Muscle of arm (tissue), 14 donors: ENCODE measurements at places on chromosomes 1 and 21.
A peak's percentile ranks its signal among the peaks of the same experiment; 100 is the strongest.

- DNase-seq, result no peak
Observed at GRCh38 chr1:3465091-3465934, 10.8 kb downstream of the ARHGEF16 start.

GRCh38 chr1:202954057-202954745 is 3.9 kb downstream of the ADIPOR1 start:
- DNase-seq, result no peak

- DNase-seq, result no peak
Observed at GRCh38 chr1:227916655-227917054, 31.1 kb downstream of the WNT9A start.

- DNase-seq, result no peak
Observed at GRCh38 chr21:32325706-32326105, 27.1 kb downstream of the MRAP start.

GRCh38 chr1:220788900-220789299 is 2.2 kb downstream of the MTARC1 start:
- DNase-seq, result no peak

DNA sequence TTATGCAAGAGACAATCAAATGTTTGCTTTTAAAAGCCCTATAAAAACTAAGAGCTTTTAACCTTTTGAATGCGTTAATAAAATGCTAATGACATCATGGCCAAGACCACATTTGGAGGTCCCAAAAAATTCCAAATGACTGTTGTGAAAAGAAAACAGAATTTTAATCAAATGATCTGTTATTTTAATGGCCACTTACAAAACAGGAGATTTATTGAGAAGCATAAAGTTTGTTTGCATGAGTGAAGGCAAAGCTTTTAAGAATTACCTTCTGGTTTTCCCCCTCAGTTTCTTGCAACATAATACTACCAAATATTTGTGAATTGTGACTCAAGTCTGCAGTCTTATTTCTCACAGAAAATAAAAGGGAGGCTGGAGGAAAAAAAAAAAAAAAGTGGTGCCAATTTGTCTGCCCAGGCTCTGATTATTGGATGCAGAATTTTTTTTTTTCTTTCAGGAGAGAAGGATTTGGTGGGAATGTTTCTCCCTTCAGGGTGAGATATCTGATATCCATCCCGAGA is 60.7 kb downstream of the GORAB start:
- no peak for DNase-seq

DNA sequence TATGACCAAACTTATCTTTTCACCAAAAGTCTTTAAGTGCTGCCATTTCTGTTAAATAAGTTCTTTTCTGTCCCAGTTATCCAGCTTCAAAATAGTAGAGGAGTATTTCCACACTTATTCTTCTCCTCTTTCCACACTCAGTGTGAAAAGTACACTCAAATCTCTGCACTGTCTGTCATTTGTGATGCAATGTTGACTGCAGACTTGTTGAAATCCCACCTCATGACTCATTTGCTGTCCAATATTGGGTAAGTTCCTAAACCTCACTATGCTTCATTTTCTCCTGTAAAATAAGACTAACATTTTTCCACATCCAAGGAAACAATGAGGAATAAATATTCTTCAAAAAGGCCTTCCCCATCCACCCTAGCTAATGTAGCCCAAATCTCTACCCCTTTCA is 17.5 kb downstream of the LRRIQ3 start:
- no peak for DNase-seq

DNA sequence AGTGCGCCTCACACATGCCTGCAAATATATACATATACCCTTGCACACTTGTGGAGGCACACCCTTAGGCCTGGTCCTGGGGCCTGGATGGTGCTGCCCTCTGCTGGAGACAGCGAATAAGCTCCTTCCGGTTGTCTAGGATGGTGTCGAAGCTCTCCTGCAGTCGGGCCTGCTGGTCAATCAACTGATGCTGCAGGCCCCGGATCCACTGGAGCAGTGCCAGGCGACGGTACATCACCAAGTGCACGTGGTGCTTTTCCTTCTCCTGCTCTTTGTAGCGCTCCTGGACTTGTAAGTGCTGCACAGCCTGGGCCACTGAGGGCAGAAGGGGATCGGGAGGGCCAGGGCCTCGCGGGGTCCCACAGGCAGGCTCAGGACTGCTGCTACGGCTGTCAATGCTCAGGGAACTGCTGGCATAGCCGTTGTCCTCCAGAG is 3.1 kb downstream of the C1orf216 start:
- DNase-seq, result no peak

GRCh38 chr1:204513117-204513716 is 3.0 kb upstream of the MDM4 start:
- no peak for DNase-seq

- DNase-seq, result no peak
Observed at GRCh38 chr1:17229379-17229778, 19.5 kb upstream of the PADI3 start.

DNA sequence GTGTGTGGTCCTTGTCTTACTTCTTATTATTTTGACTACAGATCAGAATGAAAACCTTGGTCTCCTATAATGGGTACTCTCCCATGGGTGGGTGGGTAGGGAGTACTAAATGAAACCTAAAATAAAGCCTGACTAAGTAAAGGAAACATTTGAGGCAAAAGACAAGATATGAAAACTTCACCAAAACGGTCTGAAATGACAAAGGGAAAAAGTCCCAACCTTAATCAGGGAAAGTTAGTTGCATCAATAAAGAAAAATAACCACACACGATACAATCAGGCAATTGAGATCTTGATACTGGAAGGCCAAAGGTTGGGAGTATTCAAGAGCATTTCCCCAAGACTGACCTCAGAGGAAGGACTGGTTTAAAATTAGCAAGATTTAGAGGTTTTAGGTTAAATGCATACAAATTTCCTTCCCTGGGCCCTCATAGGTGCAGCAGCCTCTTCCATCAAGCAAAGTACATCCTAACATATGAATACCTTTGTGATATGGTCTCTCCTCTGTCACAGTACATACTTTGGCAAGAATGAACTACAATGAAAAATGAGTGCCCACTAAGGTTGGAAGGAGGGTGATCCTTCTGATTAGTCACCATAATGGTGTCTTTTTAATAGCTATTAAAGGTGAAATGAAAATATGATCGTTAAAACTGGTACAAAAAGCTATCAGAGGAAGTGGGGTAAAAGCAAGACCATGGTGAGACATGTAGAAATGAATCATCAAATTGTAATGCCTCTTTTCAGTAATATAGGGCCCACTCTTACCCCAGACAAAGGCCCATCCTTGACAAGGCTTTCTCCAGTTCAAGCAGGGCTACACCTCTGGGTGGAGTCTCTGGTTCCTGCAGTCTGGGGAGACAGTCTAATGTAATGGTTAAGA is 15.3 kb upstream of the TNFSF4 start:
- DNase-seq, result no peak

DNA sequence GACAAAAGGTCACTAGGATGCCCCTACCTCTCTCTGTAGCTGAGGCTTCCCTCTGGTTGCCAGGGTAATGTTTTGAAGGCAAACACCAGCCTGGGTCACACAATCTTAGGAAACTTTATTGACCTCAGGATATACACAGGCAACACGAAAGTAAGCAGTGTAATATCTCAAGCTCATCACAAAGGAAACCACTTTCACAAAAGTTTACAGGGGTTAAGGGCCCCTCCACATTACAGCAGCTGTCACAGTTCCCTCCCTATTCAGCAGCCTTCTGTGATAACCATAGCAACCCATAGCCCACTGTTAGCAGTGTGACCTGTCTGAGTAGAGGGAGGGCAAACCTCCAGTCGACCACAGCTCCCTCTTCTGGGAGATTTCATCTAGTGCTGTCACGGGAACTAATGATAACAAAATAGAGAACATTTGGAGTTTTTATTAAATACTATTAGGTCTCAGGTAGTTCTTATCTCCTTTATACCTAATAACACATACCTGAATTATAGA is 149.8 kb downstream of the PTPRC start:
- DNase-seq, result no peak

DNA sequence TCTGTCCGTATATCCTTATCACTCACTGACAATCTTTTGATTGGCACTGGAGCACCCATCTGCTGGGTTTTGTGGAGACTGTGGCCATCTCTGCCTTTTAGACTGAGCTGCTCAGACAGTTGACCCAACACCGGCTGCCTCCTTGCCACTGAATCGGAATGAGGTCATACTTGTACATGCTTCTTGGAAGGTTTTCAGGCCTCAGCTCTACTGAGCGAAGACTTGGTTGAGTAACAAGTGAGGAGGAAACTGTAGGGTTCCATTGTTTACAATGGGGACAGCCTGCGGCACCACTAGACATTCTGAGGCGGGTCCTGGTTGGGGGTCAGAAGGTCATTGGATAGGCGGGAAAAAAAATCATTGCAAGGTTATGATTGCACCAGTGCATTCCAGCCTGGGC is 320.3 kb downstream of the KIF26B start:
- no peak for DNase-seq

GRCh38 chr1:185916861-185917260 is 182.7 kb downstream of the HMCN1 start:
- DNase-seq, result no peak

- DNase-seq, result peak; percentile 79
Observed at GRCh38 chr1:234486858-234487840, 8.2 kb upstream of the TARBP1 start.

GRCh38 chr1:209937996-209938959 is at the start of gene SYT14:
TSS of gene SYT14 (plus strand) at chr1:209938217. CDS start at chr1:209938265, 48 bp downstream.
- DNase-seq, result no peak

DNA sequence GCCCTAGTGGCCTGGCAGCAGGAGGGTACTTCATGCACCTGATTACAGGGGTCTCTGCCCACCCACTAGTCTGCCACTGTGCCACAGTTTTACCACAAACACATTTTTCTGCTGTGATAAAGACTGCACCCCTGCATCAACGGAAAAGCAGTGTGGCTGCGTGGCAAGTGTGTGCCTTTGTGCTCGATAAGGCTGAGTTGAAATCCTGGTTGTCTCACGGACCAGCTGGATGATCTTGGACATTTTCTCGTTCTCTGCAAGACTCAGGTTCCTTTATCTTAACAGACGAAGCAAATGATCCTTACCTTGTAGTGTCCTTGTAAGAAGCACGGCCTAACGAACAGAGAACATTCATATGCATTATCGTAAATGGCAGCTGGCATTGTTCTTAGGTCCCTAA is 10.2 kb downstream of the GRHL3 start:
- DNase-seq, result no peak

- DNase-seq, result no peak
Observed at GRCh38 chr1:230930986-230931385, 47.7 kb downstream of the TTC13 start.

DNA sequence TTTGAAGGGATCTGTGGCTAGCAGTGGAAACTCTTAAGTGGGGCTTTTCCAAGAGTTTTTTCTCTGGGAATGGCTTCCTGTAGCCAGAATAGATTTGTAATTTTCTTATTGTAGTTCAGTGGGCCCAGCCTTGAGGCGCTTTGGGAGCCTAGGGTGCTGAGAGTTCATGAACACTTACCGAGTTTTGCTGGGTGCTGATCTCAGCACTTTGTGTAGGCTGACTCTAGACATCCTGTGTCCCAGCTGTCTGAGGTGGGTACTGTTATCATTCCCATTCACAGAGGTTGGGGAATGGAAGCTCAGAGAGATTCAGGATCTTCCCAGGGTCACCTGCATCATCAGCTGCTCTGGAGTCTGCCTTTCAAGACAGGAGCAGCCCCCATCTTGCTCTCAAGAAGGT is 7.0 kb downstream of the PPFIA4 start:
- DNase-seq, result no peak

GRCh38 chr1:181484821-181485220 is 1.5 kb downstream of the CACNA1E start:
- no peak for DNase-seq

DNA sequence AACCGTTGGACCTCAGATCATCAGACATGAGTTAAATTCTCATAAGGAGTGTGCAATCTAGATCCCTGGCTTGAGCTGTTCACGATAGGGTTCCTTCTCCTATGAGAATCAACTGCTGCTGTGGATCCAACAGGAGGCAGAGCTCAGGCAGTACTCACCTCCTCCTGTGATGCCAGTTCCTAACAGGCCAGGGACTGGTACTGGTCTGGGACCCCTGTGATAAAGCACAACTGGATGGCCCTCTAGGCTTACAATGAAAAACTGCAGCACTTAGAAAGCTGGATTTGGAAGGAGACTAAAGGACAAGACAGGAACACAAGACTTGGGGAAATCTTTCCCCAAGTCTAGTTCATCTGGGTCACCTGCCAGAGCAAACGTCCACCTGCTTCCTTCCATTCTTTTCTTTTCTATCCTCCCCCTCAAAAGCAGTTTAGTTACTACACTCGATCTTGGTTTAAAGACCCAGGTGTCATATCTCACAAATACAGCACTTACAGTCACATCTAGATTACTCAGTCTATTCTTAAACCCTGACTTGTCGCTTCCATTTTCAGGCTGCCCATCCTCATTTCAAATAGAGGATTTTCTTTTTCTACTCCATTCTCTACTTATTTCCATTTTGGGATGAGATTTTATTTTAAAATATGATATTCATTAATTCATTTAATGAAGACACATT is 59.8 kb downstream of the PTPN14 start:
- no peak for DNase-seq

DNA sequence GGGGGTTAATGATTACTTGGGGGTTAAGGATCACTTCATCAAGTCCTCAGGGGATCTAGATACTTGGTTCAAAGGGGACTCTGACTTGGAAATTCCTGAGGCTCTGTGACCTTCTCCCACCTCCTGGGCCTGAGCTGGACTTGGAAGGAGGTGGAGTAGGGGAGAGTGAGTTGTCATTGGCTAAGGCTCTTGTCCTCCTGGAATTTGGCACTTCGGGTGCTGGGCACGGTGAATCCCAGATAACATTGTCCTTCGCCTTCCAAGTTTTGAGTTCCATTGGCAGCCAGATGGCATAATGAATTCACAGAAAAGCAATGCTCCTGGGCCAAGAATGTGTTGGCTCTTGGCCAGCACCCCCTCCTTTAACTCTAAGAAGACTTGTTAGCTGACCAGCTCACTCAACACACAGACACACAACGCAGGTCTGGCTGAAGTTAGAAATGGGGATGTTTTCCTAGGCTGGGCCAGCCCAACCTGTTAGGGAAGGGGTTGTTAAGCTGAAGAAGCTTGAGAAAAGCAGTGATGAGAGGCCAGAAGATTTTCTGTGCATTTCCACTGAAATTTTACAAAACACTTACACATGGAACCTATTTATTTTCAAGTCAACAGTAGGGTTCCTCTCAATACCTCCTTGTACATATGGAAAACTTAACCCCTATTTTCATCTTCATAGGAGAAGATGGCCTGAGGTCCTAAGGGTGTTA is 29.7 kb downstream of the SLC26A9 start:
- DNase-seq, result peak; percentile 39

GRCh38 chr1:145887631-145888030 is 2.0 kb upstream of the ANKRD35 start:
- DNase-seq, result no peak

- DNase-seq, result peak; percentile 91
Observed at GRCh38 chr1:177984136-177984525, 14.3 kb upstream of the SEC16B start.
